Inflammatory macrophage (primary cell): ENCODE measurements at places on chromosomes 4 and X.

- peak; percentile 20 for DNase-seq
Measured at GRCh38 chr4:10635091-10635490, 49.5 kb downstream of the CLNK start.

GRCh38 chr4:54844911-54845310 is 187.2 kb downstream of the KIT start:
- DNase-seq, result no peak

- DNase-seq, result no peak
Measured at GRCh38 chrX:54964766-54965497, 29.1 kb downstream of the PFKFB1 start.

DNA sequence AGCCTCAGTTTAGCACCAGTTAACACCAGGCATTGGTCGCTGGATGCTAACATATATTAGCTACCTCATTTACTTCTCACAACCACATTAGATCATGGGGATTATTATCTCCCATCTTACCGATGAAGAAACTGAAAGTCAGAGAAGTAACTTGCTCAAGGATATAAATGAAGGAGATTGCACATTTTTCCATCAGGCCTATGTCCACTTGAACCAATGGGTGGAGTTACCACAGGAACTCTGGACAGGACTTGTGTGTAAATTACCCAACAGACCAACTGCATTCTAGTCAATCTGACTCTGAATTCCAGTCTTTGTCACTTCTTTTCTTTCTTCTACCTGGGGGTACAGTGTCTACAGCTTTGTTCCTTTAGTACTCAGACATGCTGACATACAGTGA is 1.8 kb downstream of the LNX1 start:
- no peak for DNase-seq

- DNase-seq, result no peak
Measured at GRCh38 chr4:152283801-152284470, 252.0 kb downstream of the FBXW7 start.

- no peak for DNase-seq
Measured at GRCh38 chrX:41127477-41128192, 42.4 kb downstream of the USP9X start.

GRCh38 chr4:161762796-161763195 is 401.0 kb downstream of the FSTL5 start:
- no peak for DNase-seq
